Anterior cingulate cortex (tissue), 58 donors: ENCODE measurements at places on chromosomes 2 and 18.

GRCh38 chr18:23578067-23578701 lies 8.1 kb downstream of the NPC1 start:
- no peak for DNase-seq

DNA sequence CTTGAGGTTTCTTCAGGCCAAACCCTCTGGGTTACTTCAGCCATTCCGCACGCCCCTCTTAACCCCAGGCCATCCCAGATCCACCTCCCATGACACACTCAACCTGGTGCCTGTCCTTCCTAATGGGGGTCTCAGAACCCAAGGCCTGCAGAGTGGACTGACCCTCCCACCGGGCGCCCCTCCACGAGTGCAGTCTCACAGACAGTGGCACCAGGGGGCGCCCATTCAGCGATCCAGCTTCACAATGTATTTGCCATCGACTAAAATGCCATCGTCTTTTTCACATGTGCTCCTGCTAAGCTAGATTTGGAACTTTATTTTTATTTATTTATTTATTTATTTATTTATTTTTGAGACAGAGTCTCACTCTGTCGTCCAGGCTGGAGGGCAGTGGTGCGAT lies 38.5 kb downstream of the INPP5D start:
- no peak for DNase-seq

DNA sequence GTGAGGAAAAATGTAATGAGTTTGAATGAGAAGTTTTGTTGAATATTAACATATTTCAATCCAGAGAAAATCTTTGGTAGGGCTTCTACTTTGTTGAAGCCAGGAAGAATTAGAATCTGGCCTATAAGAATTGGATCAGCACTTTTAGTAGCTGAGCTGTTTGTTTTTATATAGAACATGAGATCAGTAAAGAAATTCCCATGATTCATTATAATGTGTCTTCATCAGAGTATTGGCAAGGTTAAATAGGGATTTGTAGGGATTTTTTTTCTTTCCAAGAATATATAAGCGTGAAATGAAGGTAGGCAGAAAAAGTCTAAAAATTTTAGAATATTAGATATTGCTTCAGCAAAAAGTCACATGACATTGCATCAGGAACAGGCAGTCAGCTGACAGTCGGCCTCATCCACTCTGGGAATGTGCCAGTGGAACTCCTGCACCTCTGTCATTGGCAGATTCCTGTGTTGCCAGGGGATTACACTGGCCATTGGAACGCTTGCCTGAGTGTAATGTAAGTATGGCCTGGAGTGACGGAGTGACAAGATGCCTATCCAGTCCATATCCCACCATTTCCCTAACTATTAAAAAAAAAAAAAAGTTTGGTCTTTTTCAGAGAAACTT lies 60.6 kb downstream of the SERTAD2 start:
- no peak for DNase-seq

GRCh38 chr2:190504912-190505311 lies 29.6 kb downstream of the NEMP2 start:
- no peak for DNase-seq

GRCh38 chr18:62464266-62464665 lies 58.6 kb upstream of the ZCCHC2 start:
- no peak for DNase-seq

DNA sequence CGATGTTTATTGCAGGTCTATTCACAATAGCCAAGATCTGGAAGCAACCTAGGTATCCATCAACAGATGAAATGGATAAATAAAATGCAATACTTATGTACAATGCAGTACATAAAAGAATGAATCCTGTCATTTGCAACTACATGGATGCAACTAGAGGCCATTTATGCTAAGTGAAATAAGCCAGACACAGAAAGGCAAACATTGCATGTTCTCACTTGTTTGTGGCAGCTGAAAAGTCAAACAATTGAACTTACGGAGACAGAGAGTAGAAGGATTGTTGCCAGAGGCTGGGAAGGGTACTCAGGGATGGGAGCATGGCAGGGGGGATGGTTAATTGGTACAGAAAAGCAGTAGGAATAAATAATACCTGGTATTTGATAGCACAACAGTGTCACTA lies 563.9 kb downstream of the TMX3 start:
- no peak for DNase-seq

DNA sequence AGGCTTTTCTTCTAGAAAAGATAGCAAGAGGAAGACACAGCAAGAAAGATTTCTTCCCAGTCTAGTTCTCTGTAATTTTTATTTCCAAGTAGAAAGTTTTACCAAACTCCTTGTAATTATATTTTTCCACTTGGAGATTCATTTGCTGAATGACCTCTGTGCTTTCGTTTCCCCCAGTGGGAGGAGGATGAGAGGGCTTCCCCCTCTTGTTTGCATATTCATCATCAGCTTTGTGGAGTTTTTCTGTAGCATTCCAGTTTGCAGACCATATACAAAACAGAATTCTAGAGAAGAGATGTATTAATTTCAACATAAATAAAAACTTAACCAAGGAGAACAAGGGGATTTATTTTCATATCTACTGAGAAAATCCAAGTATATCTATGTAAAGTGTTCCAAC lies 51.3 kb downstream of the RMDN2 start:
- DNase-seq: no peak

- no peak for DNase-seq
Observed at GRCh38 chr2:6826081-6826913, 39.4 kb downstream of the CMPK2 start.

DNA sequence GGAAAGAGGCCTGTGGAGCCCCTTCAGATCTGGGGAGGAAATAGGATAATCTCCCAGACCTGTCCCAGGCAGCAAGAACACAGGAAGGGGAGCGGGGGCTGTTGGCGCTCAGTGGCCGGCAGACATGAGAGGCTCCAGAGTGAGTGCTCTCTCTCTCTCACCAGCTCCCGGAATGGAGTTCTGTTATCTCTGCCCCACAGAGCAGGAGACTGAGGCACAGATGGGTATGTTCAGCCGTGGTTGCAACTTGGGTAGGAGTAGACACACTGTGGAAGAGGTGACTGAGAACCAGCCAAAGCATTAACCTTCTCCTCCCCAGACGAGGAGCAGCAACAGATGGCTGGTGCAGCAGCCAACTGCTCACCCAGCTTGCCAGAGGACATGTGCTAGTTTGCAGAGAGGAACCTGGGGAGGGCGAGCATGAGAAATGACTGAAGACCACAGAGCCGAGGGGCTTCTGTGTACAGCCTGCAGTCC lies 82.0 kb downstream of the NRP2 start:
- peak; percentile 36 for DNase-seq

DNA sequence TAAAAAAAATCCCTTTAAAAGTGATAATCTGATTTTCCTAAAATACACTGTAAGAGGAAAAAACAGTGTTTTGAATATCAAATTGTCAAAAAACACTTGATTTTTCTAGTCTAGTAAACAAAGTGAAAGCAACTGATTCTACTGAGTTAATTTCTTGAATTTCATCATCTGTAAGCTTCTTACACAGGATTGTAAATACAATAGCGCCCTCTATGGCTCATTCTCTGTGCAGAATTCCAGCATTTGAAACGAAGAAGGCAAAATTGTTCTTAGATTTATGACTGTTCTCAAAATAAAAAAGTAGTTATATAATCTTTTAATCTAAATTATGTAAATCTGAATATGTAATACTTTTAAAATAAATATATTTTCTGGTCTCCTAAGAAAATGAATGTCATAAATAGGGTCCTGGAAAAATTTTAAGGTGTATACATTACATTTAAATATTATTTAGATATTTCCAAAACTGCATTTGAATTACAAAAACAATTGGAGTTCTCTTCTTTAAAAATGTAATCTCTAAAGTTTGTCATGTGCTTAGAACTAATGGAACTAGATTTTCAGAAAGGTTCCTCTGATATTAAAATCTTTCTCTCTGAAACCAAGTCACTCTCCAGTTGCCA lies 176.9 kb upstream of the MC4R start:
- DNase-seq: no peak

DNA sequence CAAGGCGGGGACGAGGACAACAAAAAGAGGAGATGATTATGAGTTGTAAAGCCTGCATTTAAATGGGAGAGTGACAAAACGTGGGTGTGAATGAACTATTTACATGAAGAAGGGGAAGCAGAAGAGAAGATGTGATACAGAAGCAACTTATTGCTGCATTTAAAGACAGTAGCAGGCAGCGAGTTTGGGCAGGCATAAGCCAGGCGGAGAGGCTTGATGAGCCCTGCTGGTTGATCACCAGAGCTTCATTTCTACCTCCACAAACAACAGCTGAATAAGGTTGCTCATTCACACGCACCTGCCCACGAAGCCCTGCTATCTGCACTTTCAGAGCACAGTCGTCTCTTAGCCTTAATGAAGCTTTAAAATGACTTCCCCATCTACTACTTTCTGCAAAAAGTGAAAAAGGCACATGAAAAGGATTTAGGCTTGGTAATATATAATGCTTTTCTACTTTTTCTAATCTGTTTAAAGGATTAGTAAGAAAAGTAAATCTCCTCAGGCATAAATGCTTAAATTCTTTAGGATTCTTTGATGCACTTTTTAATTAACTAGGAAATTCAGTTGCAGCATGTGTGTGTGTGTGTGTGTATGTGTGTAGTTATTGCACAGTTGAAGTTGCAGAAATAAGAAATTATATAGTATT lies 3.1 kb downstream of the SLC38A11 start:
- no peak for DNase-seq

GRCh38 chr18:59961070-59961469 lies 61.3 kb downstream of the PMAIP1 start:
- no peak for DNase-seq
